ENCODE measurements at places on chromosomes 3 and 15.

- DNase-seq = no peak
Measured at GRCh38 chr15:66019826-66020398, 150.6 kb downstream of the RAB11A start.

DNA sequence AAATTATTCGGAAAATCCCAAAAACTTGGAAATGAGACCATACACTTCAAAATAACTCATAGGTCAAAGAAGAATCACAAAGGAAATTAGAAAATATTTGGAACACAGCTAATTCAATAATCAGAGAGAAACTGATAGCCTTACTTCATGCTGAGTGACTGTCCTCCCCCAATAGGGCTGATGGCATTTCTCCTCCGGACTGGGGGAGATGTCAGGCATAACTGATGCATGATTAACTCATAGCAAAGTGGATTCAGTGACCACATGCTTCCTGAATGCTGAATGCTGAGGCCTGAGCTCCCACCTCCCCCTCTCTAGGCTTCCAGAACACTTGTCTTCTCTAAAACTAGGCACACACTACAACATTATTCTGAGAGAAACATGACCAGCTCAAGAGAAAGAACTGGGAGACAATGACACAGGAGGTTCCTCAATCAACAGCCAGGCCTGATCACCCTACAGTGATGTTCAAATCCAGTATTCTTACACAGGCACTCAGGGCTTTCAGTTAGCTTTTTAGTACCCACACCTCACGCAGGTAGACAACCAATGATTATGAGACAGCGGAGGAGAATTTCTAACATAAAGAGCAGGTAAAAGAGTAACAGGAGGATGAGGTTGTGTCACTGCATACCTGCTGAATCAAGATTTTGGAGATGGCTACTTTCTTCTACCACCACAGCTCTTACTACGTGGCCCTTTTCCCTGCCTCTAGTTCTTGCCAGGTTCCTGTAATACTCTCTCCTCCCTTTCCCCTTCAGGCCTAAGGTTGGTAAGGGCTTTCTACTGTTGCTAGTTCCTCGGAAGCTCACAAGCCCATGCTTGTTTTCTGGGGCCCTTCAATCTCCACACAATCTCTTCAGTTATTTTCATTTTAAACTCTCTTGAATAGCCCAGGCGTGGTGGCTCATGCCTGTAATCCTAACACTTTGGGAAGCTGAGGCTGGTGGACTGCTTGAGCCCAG lies 96.1 kb downstream of the FMN1 start:
- DNase-seq = no peak

DNA sequence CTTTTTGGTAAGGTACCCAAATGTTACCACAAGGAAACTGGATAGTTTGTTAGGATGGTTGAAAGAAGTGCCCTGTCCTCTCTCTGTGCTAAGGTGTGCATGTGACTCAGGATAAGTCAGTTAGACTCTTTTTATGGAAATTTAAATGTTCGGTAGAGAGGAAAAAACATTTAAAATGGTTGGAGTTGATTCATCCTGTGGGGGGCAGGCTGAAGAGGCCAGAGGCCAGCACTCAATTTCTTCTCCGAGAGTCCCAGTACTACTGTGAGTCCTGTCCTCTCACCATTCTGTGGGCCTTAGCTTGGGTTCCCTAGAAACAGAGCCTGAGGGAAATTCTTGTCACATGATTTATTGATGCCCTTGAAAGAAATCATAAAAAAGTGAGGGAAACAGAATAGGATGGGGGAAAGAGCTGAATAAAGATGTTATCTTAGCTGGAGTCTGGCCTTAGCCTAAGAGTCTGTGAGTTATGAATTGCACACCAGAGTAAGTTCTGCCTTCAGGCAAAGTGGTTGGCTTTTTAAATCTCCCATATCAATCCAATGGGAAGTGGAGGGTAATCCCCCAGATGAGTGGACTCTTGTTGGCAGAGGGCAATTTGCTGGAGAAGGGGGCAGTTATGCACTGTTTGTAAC lies 106.5 kb upstream of the GALNT15 start:
- DNase-seq = no peak

DNA sequence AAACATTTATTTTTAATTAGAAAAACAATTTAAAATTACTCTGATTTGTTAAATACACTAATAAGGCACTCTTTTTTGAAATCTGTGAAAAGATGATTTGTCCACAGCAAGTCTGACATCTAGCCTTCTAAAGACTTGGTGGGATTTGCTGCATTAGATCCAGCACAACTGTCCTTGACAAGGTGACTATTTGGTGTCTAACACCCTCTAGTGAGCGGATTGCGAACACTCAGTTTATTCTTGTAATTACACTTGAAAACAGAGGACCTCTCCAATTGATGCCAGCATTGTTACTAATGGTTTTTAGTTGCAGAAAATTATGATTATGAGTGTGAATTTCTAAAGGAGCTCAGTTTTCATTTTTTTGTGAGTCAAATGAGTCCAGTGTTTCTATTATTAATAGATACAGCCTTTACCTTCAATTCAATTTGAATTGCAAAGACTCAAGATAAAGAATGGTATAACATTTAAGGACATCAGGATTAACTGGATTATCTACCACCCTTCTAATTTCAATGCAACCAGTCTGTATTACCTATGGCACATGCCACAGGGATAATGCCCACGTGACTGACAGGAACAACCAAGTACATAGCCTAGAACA lies 29.7 kb upstream of the STRIT1 start:
- DNase-seq = no peak

DNA sequence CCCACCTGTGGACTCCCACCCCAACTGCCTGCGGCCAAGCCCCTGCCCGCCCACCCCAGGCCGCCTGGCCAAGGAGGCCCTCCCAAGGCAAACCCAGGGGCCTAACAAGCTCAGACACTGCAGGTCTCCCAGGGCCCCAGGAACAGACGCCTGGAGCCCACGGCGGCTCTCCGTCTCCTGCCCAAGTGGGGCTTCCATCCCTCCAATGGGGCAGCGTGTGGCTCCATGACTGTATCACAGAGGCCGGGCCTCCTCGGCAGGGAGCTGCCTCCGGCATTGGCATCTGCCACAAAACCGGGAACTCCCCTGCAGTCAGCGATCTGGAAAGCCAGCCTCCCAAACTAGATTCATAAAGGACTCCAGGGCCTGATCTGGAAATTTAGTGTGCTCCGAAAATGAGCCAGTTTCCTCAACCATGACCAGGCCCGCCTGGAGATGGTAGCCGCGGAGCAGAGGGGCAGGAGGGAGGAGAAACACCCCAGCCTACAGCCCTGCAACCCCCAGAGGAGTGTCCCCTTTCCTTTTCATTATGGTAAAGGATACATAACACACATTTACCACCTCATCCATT lies 148.3 kb upstream of the IQSEC1 start:
- DNase-seq = no peak

GRCh38 chr3:151002003-151002981 lies 29.8 kb upstream of the CLRN1 start:
- DNase-seq = no peak

GRCh38 chr15:75479670-75480069 lies 28.2 kb upstream of the SIN3A start:
- DNase-seq = no peak

- no peak for DNase-seq
Measured at GRCh38 chr3:72355168-72355567, 493.1 kb downstream of the SHQ1 start.

DNA sequence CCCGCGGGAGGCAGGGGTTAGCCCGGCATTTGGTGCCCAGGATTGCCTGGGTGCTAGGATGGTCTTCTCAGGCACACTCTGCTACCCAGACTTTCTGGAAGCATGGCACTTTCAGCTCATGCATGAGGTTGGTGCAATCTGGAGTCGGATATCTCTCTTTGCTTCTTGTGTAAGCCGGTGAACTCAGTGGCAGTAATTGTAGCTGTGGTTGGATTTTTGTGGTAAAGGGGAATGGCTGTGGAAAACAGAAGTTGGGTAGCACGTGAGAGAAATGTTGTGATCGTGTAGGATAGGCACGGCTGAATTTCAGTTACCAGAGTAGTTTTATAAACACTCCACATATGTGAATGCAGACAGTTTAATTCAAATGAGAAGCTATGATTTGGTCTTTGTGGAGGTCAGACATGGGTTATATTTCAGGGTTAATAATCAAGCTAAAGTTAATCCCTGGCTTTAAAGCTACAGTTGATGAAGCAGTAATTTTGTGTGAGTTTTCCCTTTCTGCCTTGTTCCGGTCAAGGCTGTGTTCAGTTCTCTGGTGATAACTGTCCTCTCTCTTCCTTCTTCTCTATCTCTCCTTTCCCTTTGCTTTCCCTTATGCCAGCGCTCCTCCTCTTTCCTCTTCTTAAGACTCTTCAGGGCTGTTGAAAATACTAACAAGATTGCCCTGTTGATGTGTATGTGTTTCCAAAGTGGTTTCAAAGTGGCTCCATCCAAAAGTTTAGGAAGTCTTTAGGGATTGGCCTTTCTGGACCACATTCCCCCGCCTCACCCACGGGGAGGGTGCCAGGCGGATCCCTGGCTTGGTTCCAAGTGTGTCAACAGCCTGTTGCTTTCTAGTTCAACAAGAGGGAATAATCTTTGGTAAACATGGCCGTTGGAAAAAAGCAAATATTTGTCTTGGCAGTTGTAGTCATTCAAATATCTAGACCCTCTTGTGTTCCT lies 404.6 kb upstream of the C2CD4B start:
- no peak for DNase-seq

GRCh38 chr3:22453906-22454535 lies 703.0 kb upstream of the ZNF385D start:
- DNase-seq = no peak

GRCh38 chr3:179735321-179735720 lies 82.5 kb downstream of the USP13 start:
- no peak for DNase-seq

DNA sequence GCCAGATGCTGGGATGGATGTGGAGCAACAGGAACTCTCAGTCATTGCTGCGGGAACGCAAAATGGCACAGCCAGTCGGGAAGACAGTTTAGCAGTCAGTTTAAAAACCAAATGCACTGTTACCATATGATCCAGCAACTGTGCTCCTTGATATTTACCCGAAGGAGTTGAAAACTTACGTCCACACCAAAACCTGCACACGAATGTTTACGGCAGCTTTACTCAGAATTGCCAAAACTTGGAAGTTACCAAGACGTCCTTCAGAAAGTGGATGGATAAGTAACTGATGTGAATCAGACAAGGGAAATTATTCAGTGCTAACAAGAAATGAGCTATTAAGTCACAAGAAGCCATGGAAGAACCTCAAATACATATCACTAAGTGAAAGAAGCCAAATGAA lies 36.1 kb upstream of the SLC41A3 start:
- DNase-seq = no peak

GRCh38 chr15:41930221-41930866 lies 36.5 kb upstream of the SPTBN5 start:
- no peak for DNase-seq

DNA sequence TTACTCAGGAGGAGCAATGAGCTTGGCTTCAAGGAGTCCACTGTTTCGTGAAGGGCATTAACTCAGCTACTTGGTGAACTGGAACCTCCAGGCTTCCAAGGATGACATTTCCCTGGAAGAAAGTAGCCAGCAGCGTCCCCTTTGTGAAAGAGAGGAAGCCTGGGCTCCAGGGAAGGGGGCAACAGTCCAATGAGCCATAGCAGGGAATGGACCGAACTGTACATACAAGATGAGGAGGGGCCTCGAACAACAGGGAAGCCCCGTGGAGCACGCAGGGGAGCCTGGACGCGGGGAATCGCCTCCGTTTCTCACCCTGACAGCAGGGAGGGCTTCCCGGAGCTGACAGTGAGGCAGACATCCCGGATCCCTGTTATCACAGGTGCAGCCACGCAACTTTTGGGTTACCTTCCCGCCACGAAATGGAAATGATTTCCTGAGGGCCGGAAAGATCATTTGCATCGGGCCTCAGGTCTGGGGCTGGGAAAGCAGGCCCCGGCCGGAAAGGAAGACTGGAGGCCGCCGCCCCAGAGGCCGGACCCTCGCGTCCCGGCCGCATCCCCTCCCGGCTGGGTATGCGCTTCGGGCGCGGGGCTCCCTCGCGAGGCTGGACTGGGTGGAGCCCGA lies 475 bp upstream of the SPINT1 start:
- no peak for DNase-seq

GRCh38 chr3:150096700-150097587 lies 126.2 kb upstream of the PFN2 start:
- no peak for DNase-seq

- DNase-seq = no peak
Measured at GRCh38 chr3:15794303-15794771, 3.4 kb downstream of the ANKRD28 start.

DNA sequence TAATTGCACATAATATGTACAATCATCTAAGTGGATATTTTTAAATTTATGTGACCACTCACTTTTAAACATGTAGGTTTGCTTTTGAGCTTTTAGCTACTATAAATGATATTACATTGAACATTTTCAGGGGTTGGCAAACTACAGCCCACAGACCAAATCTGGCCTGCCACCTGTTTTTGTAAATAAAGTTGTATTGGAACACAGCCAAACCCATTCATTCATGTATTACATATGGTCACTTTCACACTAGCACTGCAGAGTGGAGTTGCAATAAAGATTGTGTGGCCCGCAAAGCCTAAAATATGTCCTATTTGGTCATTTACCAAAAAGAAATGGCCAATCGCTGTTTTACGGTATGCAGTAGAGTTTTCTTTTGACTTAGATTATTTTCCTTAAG lies 21.2 kb downstream of the CMTM7 start:
- DNase-seq = no peak

- no peak for DNase-seq
Measured at GRCh38 chr3:171451915-171452314, 8.3 kb downstream of the TNIK start.

DNA sequence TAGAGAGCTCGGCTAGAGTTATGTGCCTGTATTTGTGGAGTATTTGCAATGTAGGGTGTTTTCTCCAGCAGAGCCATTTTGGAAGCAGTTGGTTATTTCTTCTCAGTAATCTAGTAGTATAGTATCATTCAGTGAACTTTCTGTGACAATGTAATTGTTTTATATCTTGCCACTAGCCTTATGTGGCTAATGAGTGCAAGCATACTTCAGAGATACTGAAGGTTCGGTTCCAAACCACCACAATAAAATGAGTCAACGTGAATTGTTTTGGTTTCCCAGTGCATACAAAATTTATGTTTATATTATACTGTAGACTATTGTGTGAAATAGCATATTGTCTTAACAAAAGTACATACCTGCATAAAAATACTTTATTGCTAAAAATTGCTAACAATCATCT lies 286.9 kb upstream of the TBL1XR1 start:
- no peak for DNase-seq

DNA sequence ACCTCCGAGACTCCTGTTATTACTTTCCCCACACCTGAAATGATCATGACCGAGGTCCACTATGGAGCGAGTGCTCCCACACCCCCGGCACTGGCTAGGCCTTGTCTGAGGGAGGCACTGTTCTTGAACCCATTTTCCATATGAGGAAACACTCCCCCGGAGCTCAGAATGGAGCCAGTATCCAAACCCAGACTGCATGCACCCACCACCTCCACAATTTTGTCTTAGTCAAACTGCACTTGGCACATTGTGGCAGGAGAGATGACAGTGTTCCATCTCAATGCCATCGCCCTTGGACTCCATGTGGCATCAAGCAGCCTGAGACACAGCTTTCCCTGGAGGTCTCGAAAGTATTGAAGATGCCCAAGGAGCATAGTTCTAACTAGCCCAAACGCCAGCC lies 154.1 kb downstream of the NUP210 start:
- DNase-seq = no peak

- DNase-seq = no peak
Measured at GRCh38 chr3:170910542-170910941, 2.1 kb upstream of the EIF5A2 start.
